ENCODE measurements at places on chromosomes 11 and 22. TPM values are rescaled to one million over a fixed set of nuclear protein-coding genes. Genes with fewer than 3 reads are reported as not detected.

Gene HTR3A
- total RNA-seq: not detected

Gene PDE2A
- 2.1 TPM for total RNA-seq

Gene PPARA
- total RNA-seq: 16.7 TPM

Gene MIF
- 212 TPM for total RNA-seq

Gene NOX4
- total RNA-seq: 0.43 TPM

Gene SCARF2
- 0.57 TPM for total RNA-seq

Gene SERHL2
- 1.6 TPM for total RNA-seq

Gene CHEK1
- total RNA-seq: 10.9 TPM

Gene CCDC87
- 0.21 TPM for total RNA-seq

Gene GGT5
- total RNA-seq: under 0.01 TPM

Gene CDC45
- total RNA-seq: 0.21 TPM

Gene KDELR3
- total RNA-seq: 4.0 TPM

Gene OR10A2
- not detected for total RNA-seq

Gene HPX
- total RNA-seq: 1.00 TPM

Gene PACS1
- total RNA-seq: 7.5 TPM

Gene NXPE1
- total RNA-seq: not detected

Gene SLC22A8
- total RNA-seq: not detected

Gene SCO2
- 3.8 TPM for total RNA-seq

Gene NTM
- total RNA-seq: 3.5 TPM

Gene IRAG1
- 0.68 TPM for total RNA-seq

Gene RTN3
- total RNA-seq: 34.2 TPM

Gene GLYATL2
- under 0.01 TPM for total RNA-seq

Gene OR2AT4
- total RNA-seq: not detected

Gene ANO5
- not detected for total RNA-seq

Gene FIBIN
- 24.2 TPM for total RNA-seq

Gene TRIM49D2
- not detected for total RNA-seq
